ENCODE measurements at places on chromosomes 6 and 20.

DNA sequence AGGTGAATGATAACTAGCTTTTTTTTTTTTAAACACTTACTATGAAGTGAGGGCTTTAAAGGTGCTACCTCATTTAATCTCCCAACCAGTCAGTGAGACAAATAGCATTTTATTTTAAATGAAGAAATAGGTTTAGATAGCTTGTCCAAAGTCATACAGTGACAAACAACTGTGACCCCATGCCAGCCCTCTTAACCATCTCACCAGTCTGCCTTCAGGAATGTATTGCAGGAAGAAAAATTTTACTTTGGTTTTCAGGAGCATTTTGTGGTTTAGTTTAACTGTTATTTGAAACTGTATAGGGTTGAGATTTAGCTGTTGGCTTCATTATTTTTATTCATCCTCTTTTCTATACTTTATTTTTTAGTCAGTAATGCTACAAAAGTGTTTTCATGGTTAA is 18.6 kb downstream of the DSE start:
- DNase-seq = no peak

DNA sequence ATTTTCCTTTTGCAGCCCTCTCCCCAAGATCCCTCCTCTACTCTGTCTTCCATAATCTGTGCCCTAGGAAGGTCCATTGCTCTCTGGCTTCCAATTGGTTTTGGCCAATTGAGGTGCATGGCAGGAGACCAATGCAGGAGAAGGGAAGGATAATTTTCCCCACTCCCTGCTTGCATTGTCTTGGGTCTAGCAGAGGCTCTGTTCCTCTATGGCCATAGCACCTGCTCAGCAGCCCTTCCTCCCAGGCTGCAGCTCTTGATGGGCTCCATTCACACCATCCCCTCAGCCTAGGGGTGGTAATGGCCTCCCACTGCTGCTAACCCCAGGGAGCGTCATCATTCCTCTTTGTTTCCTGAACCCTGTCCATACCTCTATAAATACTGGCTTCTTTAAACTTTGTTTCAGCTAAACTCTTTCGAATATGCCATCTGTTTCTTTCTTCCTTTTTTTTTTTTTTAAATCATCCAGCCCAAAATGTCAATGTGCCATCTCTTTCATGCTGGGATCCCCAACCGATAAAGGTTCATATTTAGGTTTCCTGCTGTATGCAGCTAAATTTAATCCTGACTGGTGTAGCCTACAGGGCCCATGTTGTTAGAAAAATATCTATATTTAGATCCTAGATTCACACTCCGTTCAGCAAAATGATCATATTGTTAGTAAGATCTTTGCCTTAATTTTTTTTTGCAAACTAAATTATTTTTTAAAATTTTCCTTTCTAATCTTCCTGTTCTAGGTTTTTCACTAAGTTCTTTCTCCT is 63.8 kb downstream of the HECA start:
- no peak for DNase-seq

DNA sequence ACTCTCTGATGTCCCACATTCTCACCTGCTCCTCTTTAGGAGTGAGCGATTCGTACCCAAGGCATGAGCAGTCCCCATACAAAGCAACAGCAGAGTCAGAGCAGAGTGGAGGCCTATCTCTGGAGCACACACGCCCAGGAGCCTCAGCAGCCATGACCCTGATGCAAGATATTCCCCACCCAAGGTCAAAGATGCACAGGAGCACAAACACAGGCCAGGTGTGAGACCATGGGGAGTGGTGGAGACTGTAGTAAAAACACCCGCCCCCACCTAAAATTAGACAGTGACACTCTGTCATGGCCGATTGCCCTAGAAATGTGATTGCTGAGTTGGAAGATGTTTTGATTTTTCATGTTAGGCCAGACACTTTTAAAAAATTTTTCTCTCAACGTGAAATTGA is 21.4 kb downstream of the RRBP1 start:
- no peak for DNase-seq

GRCh38 chr6:115899730-115900282 is 160.9 kb downstream of the FRK start:
- no peak for DNase-seq

GRCh38 chr6:23040899-23041298 is 471.5 kb downstream of the HDGFL1 start:
- DNase-seq = no peak

- DNase-seq = no peak
Observed at GRCh38 chr6:16092140-16092539, 36.7 kb upstream of the MYLIP start.

GRCh38 chr6:135801755-135802465 is 49.6 kb upstream of the PDE7B start:
- no peak for DNase-seq

- DNase-seq = no peak
Observed at GRCh38 chr20:49633643-49634042, 65.7 kb upstream of the PTGIS start.

DNA sequence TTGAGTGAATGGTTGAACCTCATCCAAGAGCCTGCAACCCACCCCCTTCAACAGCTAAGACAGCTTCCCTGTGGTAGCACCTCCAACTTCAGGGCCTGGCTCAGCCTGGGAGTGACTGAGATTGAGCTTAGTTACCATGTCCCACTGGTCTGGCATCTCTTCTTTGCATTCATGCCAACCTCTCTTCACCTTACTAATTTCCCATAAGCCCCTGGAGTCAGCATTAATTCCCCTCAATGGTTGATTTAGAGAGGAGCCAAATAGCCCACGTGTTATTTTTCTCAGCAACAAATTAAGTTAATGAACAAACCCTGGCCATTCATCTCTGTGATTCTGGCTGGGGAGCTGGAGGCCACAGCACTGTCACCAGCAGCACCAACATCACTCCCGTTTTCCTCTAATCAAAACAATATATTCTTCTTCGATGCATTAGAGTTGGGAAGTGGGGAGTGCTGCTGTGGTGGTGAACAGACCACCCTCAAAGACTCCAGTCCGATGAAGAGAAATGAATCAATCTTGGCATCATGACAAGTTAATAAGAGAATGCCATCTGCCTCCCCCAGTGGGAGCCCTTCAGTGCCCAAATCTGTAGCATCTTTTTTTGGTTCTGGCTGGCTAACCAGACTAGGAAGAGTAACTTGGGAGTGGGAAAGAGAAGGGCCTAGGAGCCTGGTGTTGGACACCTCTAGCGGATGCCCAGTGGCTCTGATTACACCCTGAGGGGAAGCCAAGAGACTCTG is 316.9 kb upstream of the RNF24 start:
- no peak for DNase-seq

DNA sequence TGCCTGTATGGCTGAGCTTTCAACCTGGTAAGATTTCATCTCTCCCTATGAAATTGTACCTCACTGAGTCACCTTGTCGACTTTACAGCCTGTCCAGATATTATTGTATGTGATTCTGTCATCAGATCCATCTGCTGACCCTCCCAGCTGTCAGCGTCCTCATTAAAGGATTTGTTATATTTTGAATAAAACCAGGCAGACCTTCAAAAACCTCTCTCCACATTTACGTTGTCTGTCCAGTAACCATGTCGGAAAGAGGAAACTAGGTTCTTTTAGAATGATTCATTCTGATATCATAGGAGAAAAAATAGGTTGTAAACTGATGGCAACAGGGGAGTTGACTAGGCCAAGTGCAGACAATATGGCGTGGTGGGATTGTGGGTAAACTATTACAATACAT is 38.5 kb downstream of the TSPYL4 start:
- DNase-seq = no peak

GRCh38 chr6:36969240-36969691 is 14.7 kb downstream of the PI16 start:
- no peak for DNase-seq

Data from GM10248 (cell line).